ENCODE measurements at places on chromosomes 11 and 22.

GRCh38 chr11:57885298-57886050, 123.9 kb downstream of the CTNND1 start:
- no peak for DNase-seq

DNA sequence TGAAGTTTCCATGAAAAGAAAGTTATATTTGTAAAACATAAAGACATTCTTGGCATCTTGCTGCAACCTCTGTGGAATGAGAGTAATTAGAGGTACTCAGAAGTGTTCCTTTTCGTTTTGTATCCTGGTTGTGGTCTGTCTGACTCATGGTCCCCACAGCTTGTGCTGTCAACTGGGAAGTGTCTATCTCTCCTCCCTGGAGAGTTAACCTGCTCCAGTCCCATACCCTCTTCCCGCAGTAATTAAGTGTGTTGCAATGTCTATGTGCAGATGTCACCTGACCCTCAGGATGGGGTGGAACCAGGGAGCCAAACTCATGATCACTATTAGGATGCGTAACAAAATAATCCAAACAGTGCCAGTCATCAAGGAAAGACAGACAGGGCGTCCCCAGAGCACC, 23.0 kb upstream of the ZDHHC13 start:
- DNase-seq = no peak

GRCh38 chr11:77467993-77468392, 5.9 kb downstream of the PAK1 start:
- no peak for DNase-seq

GRCh38 chr11:83540112-83540675, 254.0 kb upstream of the CCDC90B start:
- DNase-seq = no peak

GRCh38 chr11:27847496-27847895, 147.2 kb upstream of the BDNF start:
- DNase-seq = no peak

Measured in activated CD8-positive, alpha-beta memory T cell treated with anti-CD3 and anti-CD28 coated beads for 24 hours (primary cell).